GOT3 (cell line): ENCODE measurements at places on chromosomes 5 and 9.

DNA sequence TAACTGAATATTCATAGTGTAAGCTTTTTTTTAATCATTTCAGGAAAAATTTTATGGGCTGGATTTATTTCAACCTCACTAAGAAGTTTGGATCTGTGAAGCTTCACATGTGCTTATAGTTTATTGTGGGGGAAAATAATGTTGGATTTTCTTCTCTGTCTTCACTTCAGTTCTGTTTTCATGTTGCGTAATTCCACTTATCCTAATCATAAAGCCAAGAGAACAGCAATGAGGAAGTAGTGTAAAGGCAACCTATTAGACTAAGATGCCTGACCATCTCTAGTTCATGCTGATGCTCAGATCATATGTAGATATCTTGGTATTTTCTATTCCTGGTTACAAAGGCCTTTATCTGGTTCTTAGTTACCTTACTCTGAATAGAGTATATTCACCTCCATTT lies 50.0 kb downstream of the CD180 start:
- DNase-seq, result no peak

DNA sequence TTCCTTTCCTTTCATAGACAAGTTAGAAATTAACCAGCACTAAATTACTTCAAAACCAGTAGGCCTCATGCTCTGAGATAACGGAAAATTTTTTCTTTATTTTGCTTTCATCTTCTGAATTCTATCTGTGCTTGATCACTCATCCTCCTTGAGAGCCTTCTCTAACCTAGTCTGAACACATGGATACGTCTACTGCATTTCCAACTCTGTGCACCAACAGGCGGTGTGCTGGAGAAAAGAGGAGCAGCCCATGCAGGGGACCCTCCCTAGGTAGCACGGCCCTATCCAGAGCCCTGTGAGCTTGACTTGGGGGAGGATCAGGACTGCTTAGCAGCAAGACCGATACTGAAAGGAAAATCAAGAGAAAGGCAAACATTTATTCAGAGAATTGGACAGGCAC lies 149.8 kb downstream of the AUH start:
- no peak for DNase-seq

- no peak for DNase-seq
These were observed 142.8 kb upstream of the ALDH1B1 start for GRCh38 chr9:38249587-38250210.

DNA sequence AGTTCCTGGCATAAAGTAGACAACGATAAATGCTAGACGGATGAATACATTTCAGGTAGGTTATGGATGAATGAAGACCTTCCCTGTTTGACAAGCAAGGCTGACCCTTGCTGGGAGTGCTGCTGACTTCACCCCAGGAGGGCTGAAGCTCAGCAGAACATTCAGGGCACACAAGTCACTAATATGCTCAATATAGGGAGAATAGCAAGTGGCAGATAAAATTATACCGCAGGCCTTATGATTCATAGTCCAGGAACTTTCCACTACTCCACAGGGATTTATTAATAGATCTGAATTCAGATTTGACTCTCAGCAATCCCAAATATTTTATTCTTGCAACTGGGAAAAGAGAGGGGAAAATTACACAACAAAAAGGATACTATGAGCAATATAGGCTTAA lies 38.2 kb upstream of the GRAMD2B start:
- DNase-seq, result no peak

GRCh38 chr9:18504707-18505106 lies 30.8 kb downstream of the ADAMTSL1 start:
- no peak for DNase-seq

DNA sequence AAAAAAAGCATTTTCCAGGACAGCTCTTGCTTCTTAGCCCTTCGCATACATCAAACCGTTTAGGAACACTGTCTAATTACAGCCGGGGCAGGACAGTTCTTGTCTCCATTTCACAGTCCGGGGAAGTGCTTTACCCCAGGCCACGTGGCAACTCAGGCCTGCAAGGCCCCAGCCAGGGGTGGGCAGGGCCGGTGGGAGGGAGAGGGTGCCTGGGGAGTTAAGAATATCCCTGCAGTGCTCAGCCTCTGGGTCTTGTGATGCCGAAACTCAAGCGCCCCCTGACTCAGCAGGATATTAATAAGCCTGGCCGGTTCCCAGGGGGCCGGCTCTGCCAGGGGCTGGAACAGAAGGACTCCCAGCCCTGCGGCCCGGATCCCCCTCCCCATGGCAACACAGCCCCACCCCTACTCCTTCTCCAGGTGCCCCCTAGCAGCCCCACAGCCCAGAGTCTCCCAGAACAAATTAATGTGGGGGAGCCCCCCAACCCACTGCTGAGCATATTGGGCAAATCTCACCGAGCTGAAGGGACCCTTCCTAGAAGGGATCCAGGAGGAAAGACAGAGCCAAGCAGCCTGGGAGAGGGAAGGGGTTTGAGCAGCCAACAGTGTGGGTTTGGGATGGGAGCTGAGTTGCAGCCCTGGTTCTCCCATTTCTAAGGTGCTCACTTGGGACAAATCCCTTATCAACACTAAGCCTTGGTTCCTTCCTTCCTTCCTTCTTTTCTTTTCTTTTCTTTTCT lies 45.3 kb downstream of the PLPP7 start:
- no peak for DNase-seq

DNA sequence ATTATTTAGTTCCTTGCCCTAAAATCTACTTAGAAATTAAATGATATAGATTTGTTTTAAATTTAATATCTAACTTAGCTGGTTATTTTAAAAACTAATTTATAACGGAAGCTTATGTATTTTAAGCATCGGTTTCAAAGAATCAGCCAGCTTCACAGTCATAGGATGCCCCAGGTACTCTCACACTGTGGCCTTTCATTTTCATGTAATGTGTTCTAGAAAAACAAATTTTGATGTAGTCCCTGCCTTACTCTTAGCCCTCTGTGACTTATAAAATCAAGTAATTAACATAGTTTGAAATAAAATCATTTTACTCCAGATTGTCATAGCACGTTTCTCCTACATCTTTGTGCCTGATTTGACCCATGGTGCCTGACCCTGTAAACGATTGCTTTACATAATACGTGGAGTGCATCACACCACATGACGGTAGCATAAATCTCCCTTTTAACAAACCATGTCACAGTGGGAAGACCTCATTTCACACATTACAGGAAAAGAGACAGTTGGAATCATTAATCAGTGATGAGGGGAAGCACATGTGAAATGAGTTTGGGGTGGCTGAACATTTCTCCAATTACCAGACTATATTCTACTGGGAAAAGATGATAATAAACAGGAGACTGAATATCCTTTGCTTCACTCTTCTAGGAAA lies 731.5 kb upstream of the CDH9 start:
- DNase-seq, result no peak

DNA sequence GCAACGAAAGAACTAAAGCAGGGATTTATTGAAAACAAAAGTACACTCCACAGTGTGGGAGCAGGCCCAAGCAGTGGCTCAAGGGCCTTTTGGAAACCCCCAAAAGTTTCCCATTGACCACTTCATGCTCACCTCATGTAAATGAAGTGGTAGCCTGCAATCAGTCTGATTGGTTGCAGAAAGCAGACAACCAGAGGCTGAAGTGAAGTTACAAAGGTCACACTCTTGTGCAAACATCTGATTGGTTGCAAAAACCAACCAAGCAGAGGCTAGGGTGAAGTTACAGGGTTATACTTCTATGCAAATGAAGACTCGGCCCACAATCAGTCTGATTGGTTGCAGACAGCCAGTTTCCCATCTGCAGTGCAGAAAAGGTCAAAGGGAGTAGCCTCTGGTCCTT lies 258.0 kb downstream of the YTHDC2 start:
- DNase-seq, result no peak

GRCh38 chr5:139079225-139079990 lies 118.8 kb downstream of the SIL1 start:
- DNase-seq, result no peak

DNA sequence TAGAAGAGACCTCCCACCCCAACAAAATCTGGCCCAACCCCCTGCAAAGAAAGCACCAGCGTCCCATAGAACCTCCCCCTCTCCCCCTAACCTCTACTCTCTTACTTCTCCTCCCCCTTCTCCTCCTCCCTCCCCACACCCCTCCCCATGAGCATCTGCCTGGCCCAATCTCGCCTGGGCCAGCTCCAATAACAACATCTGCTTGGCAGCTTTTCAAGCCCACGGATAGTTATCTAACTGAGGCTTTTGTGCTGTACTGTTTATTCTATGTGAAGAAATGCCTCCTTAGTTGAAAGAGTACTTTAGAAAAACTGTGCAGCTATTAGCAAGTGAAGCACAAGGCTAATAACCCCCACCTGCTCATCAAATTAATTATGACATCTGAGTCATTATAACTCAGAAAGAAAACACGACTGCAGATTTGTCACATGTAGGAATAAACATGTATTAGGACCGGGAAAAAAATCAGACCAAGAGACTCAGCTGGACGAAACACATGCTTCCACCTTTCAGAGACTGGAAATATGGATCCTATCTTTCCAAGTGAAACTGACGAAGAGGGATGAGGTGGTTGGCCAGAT lies 42.8 kb downstream of the NFIB start:
- no peak for DNase-seq

GRCh38 chr9:134516464-134516863 lies 125.1 kb upstream of the COL5A1 start:
- DNase-seq, result no peak

GRCh38 chr9:98083566-98084183 lies 27.1 kb downstream of the NANS start:
- no peak for DNase-seq

DNA sequence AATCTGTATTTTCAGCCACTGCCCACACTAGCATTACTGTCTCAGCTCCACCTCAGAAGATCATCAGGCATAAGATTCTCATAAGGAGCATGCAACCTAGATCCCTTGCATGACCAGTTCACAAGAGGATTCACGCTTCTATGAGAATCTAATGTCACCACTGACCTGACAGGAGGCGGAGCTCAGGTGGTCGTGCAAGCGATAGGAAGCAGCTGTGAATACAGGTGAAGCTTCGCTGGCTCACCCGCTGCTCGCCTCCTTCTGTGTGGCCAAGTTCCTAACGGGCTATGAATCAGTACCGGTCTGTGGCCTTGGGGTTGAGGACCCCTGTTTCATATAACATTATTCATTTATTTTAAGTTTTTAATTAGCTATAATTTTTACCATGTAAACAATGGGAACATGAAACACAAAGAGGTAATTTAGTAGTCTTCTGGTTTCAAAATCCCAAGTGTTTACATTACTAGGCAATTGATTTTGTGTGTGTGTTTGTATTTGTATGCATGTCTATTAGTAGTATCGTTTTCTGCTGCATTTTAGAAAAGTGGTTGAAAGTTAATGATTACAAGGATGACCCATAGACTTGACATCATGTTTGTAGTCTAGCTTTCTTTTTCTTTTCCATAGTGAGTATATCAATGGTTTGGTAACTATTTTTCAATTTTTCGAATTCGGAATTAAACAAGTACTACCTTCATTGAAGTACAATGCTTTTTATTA lies 159.4 kb downstream of the TENT4A start:
- no peak for DNase-seq

DNA sequence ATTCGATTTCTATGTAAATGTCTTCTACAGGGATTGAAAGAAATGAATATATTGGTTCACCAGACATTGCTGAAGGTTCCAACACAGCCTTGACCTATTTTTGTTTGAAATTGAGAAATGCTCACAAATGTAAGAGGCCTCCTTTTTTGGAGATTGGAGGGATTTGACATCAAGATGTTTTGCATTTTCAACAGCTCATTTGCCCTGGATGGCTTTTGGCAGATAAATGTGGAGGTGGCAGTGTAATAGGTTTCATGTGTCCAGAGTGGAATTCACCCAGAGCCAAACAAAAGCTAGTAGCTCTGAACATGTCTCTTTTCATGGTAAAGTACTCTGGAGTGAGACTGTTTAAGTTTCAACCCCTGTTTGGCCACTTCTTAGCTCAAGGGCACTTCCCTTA lies 77.3 kb downstream of the PALM2AKAP2 start:
- DNase-seq, result no peak

DNA sequence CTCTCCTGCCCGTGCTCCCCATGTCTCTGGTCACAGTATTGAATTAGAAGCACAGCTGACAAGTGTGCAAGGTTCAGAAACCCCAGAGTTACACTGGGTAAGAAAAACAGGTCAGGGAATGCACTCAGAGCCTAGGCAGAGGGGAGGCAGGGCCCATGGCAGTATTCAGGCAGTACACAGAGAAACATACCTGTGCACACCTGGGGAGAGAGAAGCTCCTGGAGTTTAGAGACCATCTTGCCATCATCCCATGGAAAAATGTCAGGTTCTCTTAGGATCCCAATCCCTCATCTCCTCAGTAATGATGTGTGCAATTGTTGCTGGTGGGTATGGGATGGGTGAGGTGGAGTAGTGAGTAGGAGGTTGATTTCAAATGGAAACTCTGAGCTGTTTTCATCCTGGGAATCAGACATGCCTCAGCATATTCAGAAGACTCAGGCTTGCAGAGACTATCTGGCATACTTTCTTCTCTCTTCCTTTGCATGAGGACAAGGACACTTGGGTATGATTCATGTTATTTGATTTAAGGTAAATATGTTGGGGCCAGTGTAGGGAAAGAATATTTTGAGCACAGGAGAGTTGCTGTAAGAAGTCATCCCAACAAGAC lies 228.5 kb downstream of the ESM1 start:
- DNase-seq, result no peak

DNA sequence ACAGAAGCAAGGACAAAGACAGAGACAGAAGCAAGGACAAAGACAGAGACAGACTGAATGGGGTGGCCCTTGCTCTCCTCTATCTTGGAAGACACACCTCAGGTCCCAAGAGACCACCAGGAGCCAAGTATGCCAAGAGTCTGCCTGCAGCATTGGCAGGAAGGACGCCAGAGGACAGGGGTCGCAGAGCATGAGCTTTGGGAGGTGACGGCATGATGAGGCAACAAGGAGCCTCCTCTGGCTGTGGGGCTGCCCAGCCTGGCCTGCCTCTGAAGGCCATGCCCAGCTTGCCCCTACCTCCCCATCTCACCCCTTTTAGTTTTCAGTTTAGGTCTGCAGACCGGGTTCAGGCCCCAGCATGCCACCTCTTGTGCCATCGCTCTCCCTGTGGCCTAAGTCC lies 17.6 kb downstream of the PDGFRB start:
- DNase-seq, result no peak

DNA sequence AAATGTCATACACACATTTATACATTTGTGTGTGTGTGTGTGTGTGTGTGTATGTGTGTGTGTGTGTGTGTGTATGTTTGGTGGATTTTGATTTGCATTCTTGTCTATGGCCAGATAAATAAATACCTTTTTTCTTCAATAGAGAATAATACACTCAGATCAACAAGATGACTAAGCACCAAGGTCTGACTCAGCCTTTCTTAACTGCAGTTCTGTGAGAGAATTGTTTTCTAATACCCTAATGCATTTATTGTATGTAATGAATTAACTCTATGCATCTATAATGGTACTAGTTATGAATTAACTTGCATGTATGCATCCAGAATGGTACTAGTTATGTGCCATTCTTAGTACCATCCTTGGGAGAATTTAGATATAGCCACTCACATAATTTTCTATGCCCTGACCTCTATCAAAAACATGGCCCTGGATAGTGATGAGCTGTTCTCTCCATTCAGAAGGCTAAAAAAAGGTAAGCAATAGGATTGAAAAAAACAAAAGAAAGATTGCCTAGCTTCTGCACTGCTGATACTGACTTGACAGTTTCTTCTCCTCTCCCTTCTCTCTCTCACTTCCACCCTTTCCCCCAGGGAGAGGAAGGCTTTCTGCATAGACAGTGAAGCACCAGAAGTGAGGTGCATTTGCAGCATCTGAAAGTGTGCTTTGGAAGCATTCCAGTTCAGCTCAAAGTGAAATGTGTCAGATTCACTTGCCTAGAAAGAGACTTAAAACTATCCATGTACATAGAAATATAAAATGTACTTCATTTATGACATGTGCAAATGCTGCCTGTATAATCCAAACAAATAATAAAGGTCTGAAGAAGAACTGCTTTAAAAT lies 55.1 kb upstream of the CCDC112 start:
- DNase-seq, result no peak

GRCh38 chr9:123387686-123388085 lies 31.7 kb downstream of the CRB2 start:
- no peak for DNase-seq
